ENCODE measurements at places on chromosomes 3 and 15. TPM values are rescaled to one million over a fixed set of nuclear protein-coding genes. Genes with fewer than 3 reads are reported as not detected.
A peak's percentile ranks its signal among the peaks of the same experiment; 100 is the strongest.

Gene SERPINI2
- total RNA-seq: not detected

Gene ZBTB20
- 65.6 TPM for total RNA-seq

Gene GOLGA8T
- total RNA-seq: 0.49 TPM

Gene MUC4
- total RNA-seq: 0.36 TPM

Gene CCDC80
- 52.3 TPM for total RNA-seq

DNA sequence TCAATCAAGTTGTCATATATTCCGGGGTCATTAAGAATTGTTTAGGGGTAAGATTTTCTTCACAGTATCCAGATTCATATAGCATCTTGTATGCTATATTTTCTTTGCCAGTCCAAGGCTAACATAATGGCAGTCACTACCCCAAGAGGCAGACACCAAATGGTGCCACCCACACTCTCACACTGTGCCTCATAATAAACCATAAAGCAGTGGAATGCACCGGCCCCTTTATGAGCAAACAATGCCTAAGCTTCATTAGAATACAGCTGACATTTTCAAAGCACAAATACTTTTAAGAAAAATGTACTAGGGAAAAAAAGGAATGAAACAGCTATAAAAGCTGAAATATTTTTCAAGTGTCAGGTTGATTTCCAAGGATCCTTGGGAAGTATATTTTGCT lies 121.6 kb downstream of the TFDP2 start:
- peak overlapping the region; percentile 56 for H3K27ac ChIP-seq
- peaks cover 33% of the 10 kb centered on the region for H3K4me1 ChIP-seq
- peak overlapping the region; percentile 48 for H3K4me3 ChIP-seq
- DNase-seq: no peak

DNA sequence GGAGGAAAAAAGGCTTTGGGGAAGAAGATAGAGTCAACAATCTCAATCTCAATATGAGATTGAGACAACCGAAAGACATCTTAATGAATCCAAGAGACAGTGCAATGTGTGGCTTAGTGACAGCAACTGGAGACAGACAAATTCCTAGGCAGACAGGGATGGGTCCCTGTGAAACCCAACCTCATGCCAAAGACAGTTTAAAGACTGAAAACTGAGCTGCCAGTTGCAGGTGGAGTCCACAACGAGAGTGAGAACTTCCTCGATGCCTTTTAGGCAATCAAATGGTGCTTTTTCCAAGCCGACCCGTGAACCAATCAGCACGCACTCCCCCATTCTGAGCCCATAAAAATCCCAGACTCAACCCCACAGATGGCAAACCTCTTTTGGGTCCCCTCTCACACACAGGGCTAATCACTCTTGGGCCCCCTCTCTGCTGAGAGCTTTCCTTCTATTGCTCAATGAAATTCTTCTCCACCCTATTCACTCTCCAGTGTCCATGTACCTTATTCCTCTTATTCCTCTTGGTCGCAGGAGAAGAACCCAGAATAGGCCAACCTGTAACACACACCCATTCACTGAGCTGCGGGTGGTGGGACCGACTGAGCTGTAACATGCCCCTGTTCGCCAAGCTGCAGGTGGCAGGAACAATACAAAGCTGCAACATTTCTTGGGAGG lies 34.8 kb downstream of the ZMAT3 start:
- H3K27ac ChIP-seq: peak overlapping the region; percentile 2
- no peaks in the 10 kb centered on the region for H3K36me3 ChIP-seq
- no peak overlapping the region for H3K4me3 ChIP-seq
- H3K4me1 ChIP-seq: peaks cover 47% of the 10 kb centered on the region
- H3K27me3 ChIP-seq: no peaks in the 10 kb centered on the region

- no peak overlapping the region for H3K27ac ChIP-seq
- DNase-seq: no peak
- no peak overlapping the region for H3K4me3 ChIP-seq
- no peaks in the 10 kb centered on the region for H3K27me3 ChIP-seq
Measured at GRCh38 chr3:33363113-33363800, 76.9 kb downstream of the UBP1 start.

- no peak overlapping the region for H3K27ac ChIP-seq
- H3K4me1 ChIP-seq: no peaks in the 10 kb centered on the region
- DNase-seq: no peak
- no peaks in the 10 kb centered on the region for H3K36me3 ChIP-seq
- H3K4me3 ChIP-seq: no peak overlapping the region
- H3K27me3 ChIP-seq: no peaks in the 10 kb centered on the region
Measured at GRCh38 chr3:104909198-104909597, 457.5 kb upstream of the ALCAM start.

DNA sequence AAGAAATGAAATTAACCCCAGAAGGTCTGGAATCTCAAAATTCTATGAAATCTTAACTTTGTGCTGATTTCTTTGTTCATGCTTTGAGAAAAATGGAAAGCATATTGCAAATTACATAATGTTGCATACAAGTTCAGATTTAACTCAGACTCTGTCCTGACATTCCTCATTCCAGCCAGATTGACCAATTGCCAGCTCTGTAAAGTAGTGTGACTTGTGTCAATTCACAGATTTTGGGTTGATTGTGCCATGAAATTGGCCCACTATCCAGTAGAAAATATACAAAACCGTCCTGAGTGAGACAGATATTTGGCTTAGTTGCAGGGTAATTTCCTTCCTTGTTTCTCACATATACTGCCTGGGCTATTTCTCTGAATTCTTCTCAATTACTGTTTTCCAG lies 1312.6 kb downstream of the ROBO1 start:
- no peak overlapping the region for H3K27ac ChIP-seq
- no peaks in the 10 kb centered on the region for H3K4me1 ChIP-seq
- H3K36me3 ChIP-seq: no peaks in the 10 kb centered on the region
- H3K4me3 ChIP-seq: no peak overlapping the region

GRCh38 chr3:195809291-195809785 lies 2.4 kb downstream of the MUC4 start:
- H3K4me3 ChIP-seq: no peak overlapping the region
- no peaks in the 10 kb centered on the region for H3K4me1 ChIP-seq
- peaks cover 8% of the 10 kb centered on the region for H3K27me3 ChIP-seq
- peak; percentile 57 for DNase-seq
- no peaks in the 10 kb centered on the region for H3K36me3 ChIP-seq
- H3K27ac ChIP-seq: no peak overlapping the region

DNA sequence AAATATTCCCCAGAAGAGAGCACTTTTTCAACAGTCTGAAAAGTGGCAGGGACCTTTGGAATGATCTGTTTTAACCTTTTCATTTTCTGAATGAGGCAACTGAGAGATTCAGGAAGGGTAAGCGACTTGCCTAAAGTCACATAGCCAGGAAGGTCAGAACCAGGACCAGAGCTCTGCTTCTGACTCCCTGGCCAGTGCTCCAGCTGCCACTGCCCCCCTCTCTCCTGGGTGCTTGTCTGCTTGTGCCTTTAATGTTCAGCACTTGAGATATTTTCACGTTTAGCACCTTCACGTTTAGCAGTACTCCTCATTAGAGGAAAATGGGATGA lies 68.3 kb downstream of the SMAD3 start:
- no peak overlapping the region for H3K4me3 ChIP-seq
- DNase-seq: peak; percentile 33
- peaks cover 90% of the 10 kb centered on the region for H3K4me1 ChIP-seq
- no peaks in the 10 kb centered on the region for H3K36me3 ChIP-seq

- H3K27ac ChIP-seq: no peak overlapping the region
- no peak for DNase-seq
- H3K27me3 ChIP-seq: no peaks in the 10 kb centered on the region
- H3K36me3 ChIP-seq: no peaks in the 10 kb centered on the region
- no peaks in the 10 kb centered on the region for H3K4me1 ChIP-seq
- H3K4me3 ChIP-seq: no peak overlapping the region
Measured at GRCh38 chr3:141863491-141863890, 13.0 kb upstream of the ATP1B3 start.

DNA sequence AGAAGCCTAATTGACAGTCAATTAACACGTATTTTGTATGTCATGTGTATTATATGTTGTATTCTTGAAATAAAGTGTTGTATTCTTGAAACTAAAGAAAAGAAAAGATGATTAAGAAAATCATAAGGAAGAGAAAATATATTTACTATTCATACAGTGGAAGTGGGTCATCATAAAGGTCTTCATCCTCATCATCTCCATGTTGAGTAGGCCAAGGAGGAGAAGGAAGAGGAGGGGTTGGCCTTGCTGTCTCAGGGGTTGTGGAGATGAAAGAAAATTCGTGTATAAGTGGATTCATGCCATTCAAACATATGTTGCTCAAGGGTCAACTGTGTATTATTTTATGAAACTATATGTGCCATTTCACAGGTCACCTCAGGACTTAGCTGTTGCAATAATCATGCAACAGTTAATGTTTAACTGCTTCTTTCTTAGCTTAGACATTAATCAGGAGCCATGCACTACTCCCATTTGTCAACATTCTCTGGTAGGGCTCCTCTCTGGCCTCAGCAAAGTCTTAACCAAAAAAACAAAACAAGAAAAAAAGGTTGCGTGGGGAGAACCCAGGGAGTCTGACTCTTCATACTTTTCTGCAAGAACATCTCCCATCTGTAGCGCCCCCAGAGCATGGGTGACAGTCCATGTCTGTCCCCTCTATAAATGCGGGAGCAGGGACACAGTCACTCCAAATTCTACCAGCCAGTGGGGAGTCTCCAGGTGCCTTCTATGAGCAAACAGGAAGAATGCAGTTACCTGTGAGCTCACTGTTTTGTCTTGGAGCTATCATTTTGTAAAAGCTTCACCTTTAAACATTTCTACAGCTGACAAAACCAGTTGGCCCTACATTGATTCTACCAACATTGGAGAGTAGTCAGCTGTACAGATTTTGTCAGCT lies 19.9 kb upstream of the LRRC2 start:
- H3K4me1 ChIP-seq: no peaks in the 10 kb centered on the region
- no peak overlapping the region for H3K27ac ChIP-seq
- H3K36me3 ChIP-seq: no peaks in the 10 kb centered on the region
- DNase-seq: no peak
- H3K27me3 ChIP-seq: no peaks in the 10 kb centered on the region
- no peak overlapping the region for H3K4me3 ChIP-seq

GRCh38 chr3:25281732-25282126 lies 146.3 kb upstream of the RARB start:
- no peak for DNase-seq
- no peaks in the 10 kb centered on the region for H3K36me3 ChIP-seq
- no peak overlapping the region for H3K27ac ChIP-seq
- H3K27me3 ChIP-seq: no peaks in the 10 kb centered on the region
- H3K4me1 ChIP-seq: no peaks in the 10 kb centered on the region

DNA sequence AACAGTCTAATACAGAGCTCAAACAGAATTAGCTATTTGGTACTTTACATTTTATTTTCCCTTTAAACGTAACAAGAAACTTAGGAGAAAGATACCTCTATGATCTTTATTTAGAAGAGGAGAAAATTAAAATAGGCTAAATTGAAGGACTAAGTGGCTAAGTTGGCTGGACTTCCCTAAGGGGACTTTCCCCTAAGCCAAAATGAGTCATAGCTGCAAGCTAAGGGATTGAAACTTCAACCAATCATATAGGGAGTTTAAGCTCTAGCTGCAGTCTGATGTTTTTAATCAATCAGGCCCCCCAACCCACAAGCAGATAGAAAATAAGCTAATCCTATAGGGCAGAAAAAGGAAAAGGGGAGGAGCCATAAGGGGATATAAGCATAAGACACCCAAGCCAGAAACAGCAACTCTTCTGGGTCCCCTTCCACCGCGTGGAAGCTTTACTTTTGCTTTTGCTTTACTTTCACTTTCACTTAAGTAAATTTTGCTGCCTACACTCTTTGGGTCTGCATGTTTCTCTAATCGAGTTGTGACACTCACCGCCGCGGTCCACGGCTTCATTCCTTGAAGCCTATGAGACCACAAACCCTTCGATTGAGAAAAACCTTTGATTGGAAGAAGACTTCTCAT lies 1108.5 kb upstream of the EPHA6 start:
- no peaks in the 10 kb centered on the region for H3K4me1 ChIP-seq
- no peak overlapping the region for H3K27ac ChIP-seq
- no peaks in the 10 kb centered on the region for H3K27me3 ChIP-seq
- no peak overlapping the region for H3K4me3 ChIP-seq

DNA sequence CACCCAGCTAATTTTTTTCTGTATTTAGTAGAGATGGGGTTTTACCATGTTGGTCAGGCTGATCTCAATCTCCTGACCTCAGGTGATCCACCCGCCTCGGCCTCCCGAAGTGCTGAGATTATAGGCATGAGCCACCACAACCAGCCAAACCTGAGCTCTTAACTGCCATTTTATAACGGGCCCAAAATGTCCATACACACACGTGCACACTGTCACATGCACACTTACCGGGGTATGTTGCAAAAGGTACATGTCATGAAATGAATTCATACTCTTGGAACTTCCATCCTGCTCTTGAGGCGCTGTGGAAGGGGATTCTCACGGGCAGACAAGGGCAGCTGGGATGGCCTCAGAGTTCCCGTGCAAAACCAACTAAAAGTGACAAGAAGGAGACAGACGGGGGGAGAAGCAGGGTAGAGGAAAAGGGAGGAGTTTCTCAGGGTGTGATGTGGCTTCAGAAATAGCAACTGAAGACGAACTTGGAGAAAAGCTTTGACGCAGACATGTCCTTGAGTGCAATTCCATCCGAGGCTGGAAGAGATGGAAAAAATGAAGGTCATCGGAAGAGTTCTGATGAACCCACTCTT lies 110.9 kb downstream of the BDH1 start:
- no peaks in the 10 kb centered on the region for H3K27me3 ChIP-seq
- no peak overlapping the region for H3K27ac ChIP-seq
- DNase-seq: peak; percentile 2
- H3K4me3 ChIP-seq: no peak overlapping the region
